B cell (primary cell): ENCODE measurements at places on chromosomes 7 and 10. TPM values are rescaled to one million over a fixed set of nuclear protein-coding genes. Genes with fewer than 3 reads are reported as not detected.

DNA sequence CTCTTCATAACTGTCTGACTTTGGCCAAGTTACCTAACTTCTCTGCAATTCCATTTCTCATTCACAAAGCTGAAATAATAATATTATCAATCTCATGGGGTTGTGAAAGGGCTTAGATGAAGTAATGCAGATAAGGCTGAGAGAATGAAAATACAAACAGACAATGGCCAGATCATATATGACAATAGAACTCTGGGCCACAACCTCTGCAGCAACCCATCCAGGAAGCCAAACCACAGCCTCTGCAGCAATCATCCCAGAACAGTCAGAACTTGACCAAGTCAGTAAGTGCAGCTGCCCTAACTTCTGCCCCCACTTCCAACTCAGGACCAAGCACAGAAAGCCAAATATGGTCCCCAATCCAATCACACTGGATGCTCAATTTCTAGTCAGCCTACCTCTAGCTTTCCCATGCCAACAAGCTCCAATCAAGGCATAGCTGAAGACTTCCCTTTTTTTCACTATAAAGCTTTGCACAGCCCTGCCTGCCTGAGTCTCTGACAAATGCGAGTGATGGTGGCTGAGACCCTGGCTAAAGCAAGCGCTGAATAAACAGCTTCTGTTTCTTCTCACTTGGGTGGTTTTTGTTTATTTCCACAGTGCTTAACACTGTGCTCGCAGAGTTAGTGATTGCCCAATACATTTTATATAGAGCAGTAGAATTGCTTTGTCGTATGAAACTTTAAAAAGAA lies 34.8 kb upstream of the TNPO3 start:
- H3K4me1 ChIP-seq: peaks cover 18% of the 10 kb centered on the region
- DNase-seq: peak; percentile 32
- H3K36me3 ChIP-seq: no peaks in the 10 kb centered on the region
- no peak overlapping the region for H3K4me3 ChIP-seq

FFAR4 gene
- total RNA-seq: not detected in 2 replicates

- no peaks in the 10 kb centered on the region for H3K27me3 ChIP-seq
- no peaks in the 10 kb centered on the region for H3K36me3 ChIP-seq
- no peak overlapping the region for H3K27ac ChIP-seq
- DNase-seq: no peak
- H3K4me1 ChIP-seq: no peaks in the 10 kb centered on the region
These were observed 340.1 kb downstream of the NXPH1 start for GRCh38 chr7:8773518-8773917.

GRCh38 chr10:77825965-77826364 lies 100.6 kb downstream of the DLG5 start:
- H3K4me3 ChIP-seq: no peak overlapping the region
- H3K36me3 ChIP-seq: no peaks in the 10 kb centered on the region
- DNase-seq: no peak
- H3K4me1 ChIP-seq: no peaks in the 10 kb centered on the region
- no peak overlapping the region for H3K27ac ChIP-seq
- H3K27me3 ChIP-seq: no peaks in the 10 kb centered on the region

PRPS1L1 gene
- not detected in 2 replicates for total RNA-seq

CTTNBP2 gene
- 0.27 TPM in 2 replicates for total RNA-seq

DNA sequence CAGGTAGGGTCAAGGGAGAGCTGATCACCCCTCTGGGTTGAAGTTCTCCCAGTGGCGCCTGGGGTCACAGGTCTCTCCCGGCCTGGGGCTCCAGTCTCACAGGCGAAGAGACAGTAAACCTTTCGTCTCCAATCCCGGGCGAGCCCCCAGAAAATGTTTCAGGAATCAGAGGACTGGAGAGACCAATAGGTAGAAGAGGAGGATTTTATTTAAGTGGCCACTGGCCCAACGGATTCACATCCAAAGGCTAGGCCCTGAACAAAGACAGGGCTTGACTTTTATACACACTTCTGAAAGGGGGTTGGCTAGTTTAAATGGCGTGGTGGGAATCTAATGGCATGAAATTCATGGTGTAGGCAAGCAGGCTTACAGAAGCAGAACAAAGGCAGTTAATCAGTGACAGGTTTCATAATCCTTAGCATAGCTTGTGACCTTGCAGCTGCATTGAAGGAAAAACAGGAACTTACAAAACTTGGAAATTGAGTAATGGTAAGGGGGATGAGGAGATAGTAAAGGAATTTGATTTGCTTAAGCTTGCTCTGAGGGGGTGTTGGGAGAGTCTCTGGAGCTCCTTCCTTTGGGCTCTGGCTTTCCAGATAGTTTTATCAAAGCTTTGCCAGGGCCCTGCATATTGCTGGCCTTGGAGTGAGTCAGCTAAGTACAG lies 105.5 kb downstream of the TRIM24 start:
- H3K4me3 ChIP-seq: no peak overlapping the region
- H3K36me3 ChIP-seq: peaks cover 5% of the 10 kb centered on the region
- no peaks in the 10 kb centered on the region for H3K27me3 ChIP-seq
- H3K27ac ChIP-seq: no peak overlapping the region
- no peak for DNase-seq

- no peak for DNase-seq
- H3K36me3 ChIP-seq: no peaks in the 10 kb centered on the region
- H3K27ac ChIP-seq: no peak overlapping the region
- H3K4me3 ChIP-seq: no peak overlapping the region
- H3K27me3 ChIP-seq: no peaks in the 10 kb centered on the region
These were observed 565.5 kb upstream of the IGFBP3 start for GRCh38 chr7:46486256-46487206.

RFC2 gene
- total RNA-seq: 33.2 and 36.4 TPM in 2 replicates

IDI2 gene
- total RNA-seq: not detected in 2 replicates

DNA sequence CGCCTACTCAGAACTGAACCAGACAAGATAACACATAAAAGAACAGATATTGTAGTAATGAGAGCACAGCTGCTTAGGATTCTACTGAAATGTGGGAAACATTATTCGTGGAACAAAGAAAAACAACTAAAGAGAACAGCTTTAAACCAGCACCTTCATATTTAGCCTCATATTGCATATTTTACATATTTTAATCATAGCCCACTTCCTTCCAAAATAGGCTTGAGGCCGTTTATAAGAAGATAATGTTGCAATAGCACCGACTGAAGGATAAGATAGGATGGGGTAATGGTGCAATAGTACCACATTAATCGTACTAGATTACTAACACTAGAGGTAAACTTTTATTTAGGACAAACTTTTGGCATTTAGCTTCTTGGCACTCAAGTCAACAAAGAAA lies 71.3 kb downstream of the KCND2 start:
- no peaks in the 10 kb centered on the region for H3K36me3 ChIP-seq
- H3K27ac ChIP-seq: no peak overlapping the region
- H3K27me3 ChIP-seq: no peaks in the 10 kb centered on the region
- no peak for DNase-seq
- H3K4me3 ChIP-seq: no peak overlapping the region
- no peaks in the 10 kb centered on the region for H3K4me1 ChIP-seq

- H3K4me3 ChIP-seq: no peak overlapping the region
- no peak overlapping the region for H3K27ac ChIP-seq
- no peaks in the 10 kb centered on the region for H3K27me3 ChIP-seq
- no peaks in the 10 kb centered on the region for H3K4me1 ChIP-seq
- H3K36me3 ChIP-seq: no peaks in the 10 kb centered on the region
- no peak for DNase-seq
These were observed 1200.5 kb downstream of the SORCS1 start for GRCh38 chr10:105964009-105964408.

EPHA1 gene
- total RNA-seq: 0.12 and 0.49 TPM in 2 replicates

DNA sequence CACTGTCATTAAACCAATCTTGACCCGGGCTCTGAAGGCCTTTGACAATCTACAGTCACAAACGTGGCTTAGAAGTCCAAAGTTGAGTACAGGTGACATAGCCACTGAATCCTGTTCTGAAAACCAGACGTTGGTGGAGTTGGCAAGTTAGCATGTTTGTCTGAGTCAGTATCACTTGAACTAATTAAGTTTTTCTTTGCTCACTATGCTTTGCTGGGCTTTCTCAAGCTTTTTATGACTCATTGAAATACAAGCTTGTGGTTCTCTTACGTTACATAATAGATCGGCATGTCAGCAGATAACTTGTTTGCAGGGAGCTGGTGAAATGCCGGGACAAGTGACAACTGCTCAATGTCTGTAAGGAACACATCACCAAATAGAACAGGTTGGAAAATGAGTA lies 53.8 kb downstream of the ARL5B start:
- H3K4me3 ChIP-seq: no peak overlapping the region
- H3K27ac ChIP-seq: no peak overlapping the region
- no peaks in the 10 kb centered on the region for H3K27me3 ChIP-seq
- no peaks in the 10 kb centered on the region for H3K36me3 ChIP-seq
- no peaks in the 10 kb centered on the region for H3K4me1 ChIP-seq
- no peak for DNase-seq

COBL gene
- not detected in 2 replicates for total RNA-seq

DNA sequence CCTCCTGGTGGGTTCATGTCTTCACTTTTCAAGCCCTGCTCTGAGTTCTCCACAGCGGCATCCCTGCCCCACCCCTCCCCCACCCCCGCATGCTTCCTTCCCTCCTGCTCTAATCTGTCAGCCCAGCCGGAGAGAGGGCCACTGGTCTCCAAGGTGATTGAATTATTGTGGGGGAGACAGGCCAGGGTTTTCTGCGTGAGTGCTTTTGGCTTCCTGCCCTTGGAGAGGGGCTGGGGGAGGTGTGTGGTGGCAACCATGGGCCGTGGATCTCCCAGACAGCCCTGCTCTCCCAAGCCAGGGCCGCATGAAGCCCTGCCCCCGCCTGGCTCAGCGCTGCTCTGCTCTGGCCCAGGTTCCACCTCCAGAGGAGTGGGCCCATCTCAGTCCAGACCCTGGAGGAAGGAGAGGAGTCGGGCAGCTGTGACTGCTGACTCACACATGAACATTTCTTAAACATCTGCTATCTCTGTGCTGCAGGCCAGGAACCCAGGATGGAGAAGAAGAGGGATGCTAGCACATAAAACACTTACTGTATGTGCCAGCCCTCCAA lies 109.9 kb downstream of the ZMIZ1 start:
- no peak for DNase-seq
- no peaks in the 10 kb centered on the region for H3K36me3 ChIP-seq
- no peaks in the 10 kb centered on the region for H3K27me3 ChIP-seq
- no peak overlapping the region for H3K4me3 ChIP-seq
- H3K27ac ChIP-seq: no peak overlapping the region
- peaks cover 2% of the 10 kb centered on the region for H3K4me1 ChIP-seq

GRCh38 chr7:5703572-5704533 lies 77.6 kb downstream of the RNF216 start:
- H3K4me1 ChIP-seq: peaks cover 37% of the 10 kb centered on the region
- no peak for DNase-seq
- H3K27ac ChIP-seq: no peak overlapping the region
- H3K36me3 ChIP-seq: no peaks in the 10 kb centered on the region
- H3K4me3 ChIP-seq: no peak overlapping the region

GRCh38 chr7:35700865-35701264 lies 5.9 kb upstream of the HERPUD2 start:
- H3K27ac ChIP-seq: no peak overlapping the region
- no peak for DNase-seq
- H3K4me3 ChIP-seq: no peak overlapping the region
- H3K4me1 ChIP-seq: peaks cover 3% of the 10 kb centered on the region
- no peaks in the 10 kb centered on the region for H3K27me3 ChIP-seq

GRCh38 chr10:112217386-112218035 lies 33.9 kb upstream of the GPAM start:
- DNase-seq: no peak
- H3K27ac ChIP-seq: no peak overlapping the region
- H3K27me3 ChIP-seq: no peaks in the 10 kb centered on the region
- H3K4me1 ChIP-seq: no peaks in the 10 kb centered on the region
- no peaks in the 10 kb centered on the region for H3K36me3 ChIP-seq
- no peak overlapping the region for H3K4me3 ChIP-seq

- H3K36me3 ChIP-seq: no peaks in the 10 kb centered on the region
- no peak for DNase-seq
- no peak overlapping the region for H3K27ac ChIP-seq
- H3K27me3 ChIP-seq: no peaks in the 10 kb centered on the region
- H3K4me3 ChIP-seq: no peak overlapping the region
These were observed 4.8 kb upstream of the RAPGEF5 start for GRCh38 chr7:22361795-22362194.
